ENCODE measurements at places on chromosomes 13 and 19.

GRCh38 chr13:114286808-114287207 is 5.4 kb downstream of the UPF3A start:
- DNase-seq = no peak

DNA sequence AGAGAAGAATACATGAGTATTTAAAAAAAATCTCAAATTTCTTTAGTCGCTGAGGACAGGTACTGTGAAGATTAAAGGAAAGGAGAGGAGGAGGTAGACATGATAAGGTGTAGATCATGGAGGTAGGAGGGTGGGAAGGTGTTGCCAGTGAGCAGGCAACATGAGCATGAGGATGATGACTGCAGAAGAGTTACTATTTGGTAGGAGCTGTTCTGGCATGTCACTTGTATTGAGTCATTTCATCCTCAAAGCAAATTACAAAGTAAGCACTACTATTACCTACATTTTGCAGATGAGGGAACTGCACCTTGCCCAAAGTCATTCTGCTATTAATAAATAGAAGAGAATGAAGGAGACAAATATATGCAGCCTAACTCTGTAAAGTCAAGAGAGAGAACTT is 435.8 kb upstream of the KLF12 start:
- no peak for DNase-seq

- DNase-seq = no peak
Measured at GRCh38 chr13:114315074-114315785, 927 bp downstream of the CHAMP1 start.

DNA sequence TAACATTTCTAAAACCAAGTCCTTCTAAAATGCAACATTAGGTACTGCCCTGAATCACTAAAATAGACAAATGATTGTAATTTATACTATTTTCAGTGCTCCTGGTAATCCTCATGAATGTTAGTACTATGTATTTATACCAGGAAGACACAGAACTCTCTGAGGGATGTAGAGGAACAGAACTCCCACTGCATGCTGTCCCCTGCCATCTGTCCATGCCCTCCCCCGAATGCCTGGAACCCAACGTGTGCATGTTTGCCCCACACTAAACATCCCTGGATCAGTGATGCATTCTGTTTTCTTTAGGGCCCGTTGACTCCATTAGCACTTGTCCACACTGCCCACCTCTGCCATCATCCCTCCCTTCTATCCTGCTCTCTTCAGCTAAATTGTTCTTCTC is 26.5 kb downstream of the ENOX1 start:
- no peak for DNase-seq

DNA sequence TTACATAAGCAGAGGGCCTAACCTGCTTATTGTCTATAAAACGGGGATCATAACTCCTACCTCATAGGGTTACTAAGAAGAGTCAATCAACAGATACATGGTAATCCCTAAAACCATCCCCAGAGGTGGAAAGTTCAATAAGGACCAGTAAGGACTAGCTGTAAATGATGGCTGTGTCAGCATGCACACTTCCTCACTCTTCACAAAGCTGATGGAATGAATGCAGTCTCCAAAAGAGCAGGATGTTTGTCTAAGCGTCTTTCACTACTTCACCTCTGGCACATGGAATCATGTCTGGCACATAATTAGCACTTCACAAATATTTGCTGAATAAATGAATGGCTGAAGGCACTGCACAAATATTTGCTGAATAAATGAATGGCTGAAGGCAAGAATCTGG is 134.2 kb downstream of the MIPEP start:
- DNase-seq = no peak

DNA sequence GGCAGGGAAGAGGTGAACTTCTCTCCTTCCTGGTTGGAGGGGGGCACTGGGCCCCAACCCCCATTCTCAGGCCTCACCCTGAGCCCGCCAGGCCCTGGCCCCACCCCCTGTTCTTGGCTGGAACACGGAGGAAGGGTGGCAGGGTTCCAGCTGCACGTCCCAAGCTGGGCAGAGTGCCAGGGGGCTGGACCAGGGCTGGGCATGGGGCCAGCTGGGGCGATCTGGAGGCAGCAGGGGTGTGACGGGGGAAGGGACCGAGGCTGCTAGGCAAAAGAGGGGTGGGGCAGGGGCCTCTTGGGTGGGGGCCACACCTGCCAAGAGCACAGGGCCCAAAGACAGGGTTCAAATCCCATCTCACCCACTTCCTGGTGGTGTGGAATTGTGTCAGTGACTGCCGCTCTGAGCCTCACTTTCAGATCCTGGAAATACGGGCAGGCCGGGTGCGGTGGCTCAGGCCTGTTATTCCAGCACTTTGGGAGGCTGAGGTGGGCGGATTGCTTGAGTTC is 2.2 kb downstream of the HIF3A start:
- DNase-seq = no peak

- no peak for DNase-seq
Measured at GRCh38 chr19:35043906-35044305, 2.4 kb downstream of the HPN start.

GRCh38 chr13:29484796-29485195 is 110.7 kb downstream of the SLC7A1 start:
- DNase-seq = no peak

GRCh38 chr19:18670312-18670711 is 13.2 kb upstream of the CRTC1 start:
- no peak for DNase-seq

- no peak for DNase-seq
Measured at GRCh38 chr13:59545007-59545406, 618.7 kb downstream of the DIAPH3 start.

DNA sequence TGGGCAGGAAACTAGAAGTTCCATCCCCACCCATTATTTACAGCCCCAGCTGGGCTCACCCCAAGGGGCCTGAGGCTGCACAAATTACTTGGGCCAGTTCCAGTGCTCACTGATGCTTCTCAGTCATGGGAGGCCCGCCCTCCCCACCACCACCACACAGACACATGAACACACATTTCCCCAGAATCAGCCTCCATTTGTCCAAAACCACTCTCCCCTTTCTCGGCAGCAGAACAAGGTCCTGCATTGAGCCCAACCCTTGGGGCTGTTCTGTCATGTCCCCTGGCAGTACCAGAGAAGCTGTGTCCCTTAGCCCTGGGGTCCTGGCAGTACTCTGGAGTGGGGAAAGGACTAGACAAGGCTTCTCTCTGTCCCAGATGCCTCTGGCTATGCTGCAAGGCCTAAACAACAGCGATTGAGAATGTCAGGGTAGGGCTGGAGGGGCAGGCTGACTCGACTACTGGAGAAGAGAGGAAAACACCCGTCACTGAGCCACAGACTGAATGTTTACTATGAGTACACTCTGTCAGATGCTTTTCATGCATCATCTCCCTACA is 21.8 kb downstream of the SAMD4B start:
- DNase-seq = no peak

DNA sequence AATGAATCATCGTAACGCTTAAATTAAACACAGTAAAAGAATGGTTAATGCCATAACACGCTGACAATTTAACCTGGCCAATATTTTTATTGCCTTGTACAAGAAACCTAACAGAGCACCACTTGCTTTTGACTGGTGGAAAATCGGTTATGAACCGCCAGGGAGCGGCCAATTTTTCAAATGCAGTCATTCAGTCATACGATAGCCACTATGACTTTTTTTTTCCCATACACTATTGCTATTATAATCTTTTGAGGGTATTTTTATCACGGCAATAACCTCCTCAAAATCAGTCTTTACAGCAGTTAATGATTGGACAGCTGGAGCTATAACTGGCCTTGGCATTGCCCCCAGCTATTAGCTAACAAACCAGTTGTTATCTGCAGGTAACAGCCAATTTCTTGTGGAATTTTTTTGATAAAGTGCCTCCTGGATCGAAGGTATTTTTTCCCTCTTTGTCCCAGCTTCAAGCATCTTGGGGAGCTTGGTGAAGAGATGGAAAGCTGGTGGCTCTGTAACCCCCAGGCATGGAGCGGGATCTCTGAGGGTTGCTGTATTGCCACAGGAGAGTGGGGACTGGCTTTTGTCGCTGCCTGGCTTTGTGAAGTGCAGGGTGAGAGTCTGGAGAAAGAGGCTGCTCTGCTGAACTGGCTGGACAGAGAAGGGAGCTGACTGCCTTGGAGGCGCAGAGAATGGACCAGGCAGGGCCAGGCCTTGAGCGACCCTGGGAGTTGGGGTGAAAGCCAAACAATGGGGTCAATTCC is 198.4 kb upstream of the ZNF536 start:
- no peak for DNase-seq

GRCh38 chr19:3176715-3177501 is 1.7 kb upstream of the S1PR4 start:
- no peak for DNase-seq

GRCh38 chr13:109751477-109751876 is 34.9 kb downstream of the IRS2 start:
- DNase-seq = no peak

DNA sequence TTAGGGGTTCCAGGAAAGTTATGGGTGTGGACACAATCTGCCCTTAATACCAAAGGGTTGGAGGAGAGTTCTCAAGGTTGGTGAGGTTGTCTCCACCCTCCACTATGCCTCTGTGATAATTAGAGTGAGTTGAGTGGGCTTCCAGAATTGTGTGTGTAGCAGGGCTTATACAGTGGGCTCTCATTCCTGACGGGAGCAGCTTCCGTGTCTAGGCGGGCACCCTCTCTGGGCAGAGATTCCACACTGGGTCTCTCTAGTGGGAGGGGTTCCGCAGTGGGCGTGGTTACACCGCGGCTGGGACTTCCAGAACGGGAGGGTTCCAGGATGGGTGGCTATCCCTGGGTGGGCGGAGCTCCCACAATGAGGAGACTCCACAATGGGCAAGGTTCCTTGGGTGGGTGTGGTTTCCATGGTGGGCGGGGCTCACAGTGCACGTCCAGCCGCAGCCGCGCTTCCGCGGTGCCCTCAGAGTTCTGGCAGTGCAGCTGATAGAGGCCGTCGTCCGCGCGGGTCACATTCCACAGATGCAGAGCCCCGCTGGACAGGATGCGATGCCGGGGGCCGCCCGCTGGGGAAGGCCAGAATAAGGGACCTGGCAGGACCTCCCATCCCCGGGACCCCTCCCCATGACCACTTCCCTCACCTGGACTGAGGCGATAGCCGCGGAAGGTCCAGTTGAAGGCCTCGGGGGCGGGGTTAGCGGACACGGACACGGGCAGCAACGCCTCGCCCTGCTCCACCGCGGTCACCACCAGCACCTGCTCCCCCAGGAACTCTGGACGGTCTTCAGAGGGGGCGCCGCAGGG is 8.4 kb downstream of the NPHS1 start:
- no peak for DNase-seq

GRCh38 chr13:79044415-79044814 is 361.6 kb downstream of the RBM26 start:
- DNase-seq = no peak

- no peak for DNase-seq
Measured at GRCh38 chr13:42804244-42804874, 23.0 kb downstream of the FAM216B start.

DNA sequence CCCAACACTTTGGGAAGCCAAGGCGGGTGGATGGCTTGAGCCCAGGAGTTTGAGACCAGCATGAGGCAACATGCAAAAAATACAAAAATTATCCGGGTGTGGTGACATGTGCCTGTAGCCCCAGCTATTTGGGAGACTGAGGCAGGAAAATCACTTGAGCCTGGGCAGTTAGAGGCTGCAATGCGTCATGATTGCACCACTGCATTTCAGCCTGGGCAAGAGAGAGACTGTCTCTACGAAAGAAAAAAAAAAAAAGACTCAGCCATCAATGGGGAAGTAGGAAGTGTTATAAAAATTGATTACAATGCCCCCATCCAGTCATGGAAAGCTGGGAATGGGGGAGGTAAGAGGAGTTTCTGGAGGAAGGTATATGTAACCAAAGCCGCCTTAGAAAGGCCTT is 5.4 kb downstream of the TYK2 start:
- DNase-seq = no peak

- DNase-seq = no peak
Measured at GRCh38 chr13:72521940-72522661, 205.3 kb downstream of the MZT1 start.

DNA sequence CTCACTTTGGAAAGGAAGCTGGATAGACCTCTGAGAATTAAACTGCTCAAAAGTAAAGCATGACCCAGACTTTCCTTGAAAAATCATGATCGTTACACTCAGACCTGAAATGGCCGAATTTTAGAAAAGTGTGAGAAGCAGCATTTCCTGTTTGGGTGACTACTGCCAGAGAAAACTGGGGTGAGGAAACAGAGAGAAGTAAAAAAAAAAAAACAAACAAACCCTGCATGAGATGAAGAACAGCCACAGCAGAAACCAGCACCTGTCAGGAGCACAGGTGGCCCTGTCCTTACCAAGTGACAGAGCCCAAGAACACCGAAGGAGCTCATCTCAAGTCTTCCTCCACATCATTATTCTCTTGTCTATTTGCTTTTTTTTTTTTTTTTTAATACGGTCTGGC is 12.0 kb upstream of the ADPRHL1 start:
- DNase-seq = no peak

DNA sequence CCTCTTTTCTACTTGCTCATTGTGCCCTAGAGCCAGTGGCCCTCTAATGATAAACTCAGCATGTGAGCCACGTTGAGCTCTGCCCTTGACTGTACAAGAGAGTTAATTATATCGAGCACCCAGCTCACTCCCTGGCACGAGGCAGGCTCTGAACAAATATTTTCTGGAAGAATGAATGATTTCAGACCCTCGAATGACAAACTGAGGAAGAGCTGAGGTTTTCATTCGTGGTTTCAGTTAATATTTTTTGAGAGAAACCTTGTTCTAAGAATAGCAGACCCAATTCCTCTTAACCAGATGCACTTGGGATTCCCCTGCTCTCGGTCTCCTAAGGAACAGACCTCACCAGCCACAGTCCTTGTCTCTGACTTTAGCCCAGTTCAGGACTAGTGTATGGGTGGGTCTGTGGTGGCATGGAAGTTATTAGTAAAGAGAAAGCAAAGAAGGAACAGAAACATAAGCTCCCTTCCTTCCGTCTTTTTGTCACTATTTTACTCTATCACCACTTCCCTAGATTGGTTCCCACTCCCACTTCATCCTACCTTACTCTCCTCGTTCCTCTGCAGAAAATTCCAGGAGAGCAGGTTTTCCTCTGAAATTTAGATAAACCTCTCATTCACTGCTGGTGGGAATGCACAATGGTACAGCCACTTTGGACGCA is 22.1 kb upstream of the WDFY2 start:
- DNase-seq = no peak

DNA sequence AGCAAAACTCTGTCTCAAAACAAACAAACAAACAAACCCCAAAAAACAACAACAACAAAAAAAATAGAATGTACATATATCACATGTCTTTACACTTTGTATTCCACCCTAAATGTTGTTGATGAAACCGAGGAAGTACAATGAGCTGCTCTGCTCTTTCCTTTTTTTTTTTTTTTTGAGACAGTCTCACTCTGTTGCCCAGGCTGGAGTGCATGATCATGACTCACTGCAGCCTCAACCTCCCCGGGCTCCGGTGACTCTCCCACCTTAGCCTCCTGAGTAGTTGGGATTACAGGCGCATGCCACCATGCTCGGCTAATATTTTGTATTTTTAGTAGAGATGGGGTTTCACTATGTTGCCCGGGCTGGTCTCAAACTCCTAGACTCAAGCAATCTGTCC is 30.6 kb upstream of the LRP3 start:
- DNase-seq = no peak

GRCh38 chr19:35355791-35356460 is 2.3 kb upstream of the FFAR3 start:
- DNase-seq = no peak

- DNase-seq = no peak
Measured at GRCh38 chr19:30516531-30516930, 144.3 kb downstream of the ZNF536 start.
